Activated T-cell treated with anti-CD3 and anti-CD28 coated beads for 4 hours (primary cell): ENCODE measurements at places on chromosomes 1 and 21.

GRCh38 chr1:60600532-60600931 lies 481.8 kb upstream of the NFIA start:
- no peak for DNase-seq

DNA sequence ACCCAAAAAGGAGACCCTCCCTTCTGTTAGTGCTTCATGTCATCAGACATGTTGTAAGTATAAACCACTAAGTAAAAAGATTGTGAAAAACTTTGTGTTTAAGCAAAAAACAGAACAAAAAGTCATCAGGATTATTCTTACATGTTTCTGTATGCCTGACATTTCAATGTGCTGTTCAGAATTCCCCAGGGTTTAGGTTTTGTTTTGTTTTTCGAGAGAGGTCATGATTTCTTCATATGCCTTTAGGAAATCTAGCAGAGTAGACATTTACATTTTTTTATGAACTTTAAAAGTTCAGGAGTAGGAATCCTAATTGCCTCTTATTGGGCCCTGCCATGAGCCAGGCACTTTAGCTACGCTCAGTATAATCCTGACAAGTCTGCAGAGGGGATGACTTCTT lies 85.3 kb downstream of the VPS13D start:
- DNase-seq, result no peak

DNA sequence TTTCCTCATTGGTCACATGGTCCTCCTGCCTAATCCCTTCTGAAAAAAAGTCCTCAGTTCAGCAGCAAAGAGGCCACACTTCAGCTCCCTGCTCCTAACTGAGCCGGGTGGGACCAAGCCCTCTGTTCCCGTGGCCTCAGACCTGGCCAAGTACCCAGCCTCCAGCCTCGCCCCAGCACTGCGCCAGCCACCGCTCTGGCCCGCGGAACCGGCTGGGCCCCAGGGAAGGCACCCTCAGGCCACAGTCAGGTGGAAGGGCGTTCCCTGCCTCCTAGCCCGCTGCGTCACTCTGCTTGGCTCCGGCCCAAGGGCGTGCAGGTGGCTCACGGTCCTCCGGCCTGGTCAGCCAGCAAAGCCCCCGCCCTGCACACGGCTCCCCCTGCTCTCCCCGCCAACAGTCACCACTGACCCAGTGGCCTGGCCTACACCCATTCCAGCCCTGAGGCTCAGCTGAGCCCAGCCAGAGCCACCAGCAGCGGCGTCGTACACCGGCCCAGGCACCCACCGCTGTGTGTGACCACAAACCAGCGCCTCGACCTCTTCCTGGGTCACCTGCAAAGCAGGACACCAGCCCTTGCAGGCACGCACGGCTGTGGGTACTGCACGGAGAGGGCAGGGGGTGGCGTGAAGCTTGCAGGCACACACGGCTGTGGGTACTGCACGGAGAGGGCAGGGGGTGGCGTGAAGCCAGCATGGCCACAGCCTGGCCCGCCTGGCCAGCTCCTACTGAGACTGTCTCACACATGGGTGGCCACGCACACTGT lies 19.4 kb downstream of the NADK start:
- DNase-seq, result no peak

DNA sequence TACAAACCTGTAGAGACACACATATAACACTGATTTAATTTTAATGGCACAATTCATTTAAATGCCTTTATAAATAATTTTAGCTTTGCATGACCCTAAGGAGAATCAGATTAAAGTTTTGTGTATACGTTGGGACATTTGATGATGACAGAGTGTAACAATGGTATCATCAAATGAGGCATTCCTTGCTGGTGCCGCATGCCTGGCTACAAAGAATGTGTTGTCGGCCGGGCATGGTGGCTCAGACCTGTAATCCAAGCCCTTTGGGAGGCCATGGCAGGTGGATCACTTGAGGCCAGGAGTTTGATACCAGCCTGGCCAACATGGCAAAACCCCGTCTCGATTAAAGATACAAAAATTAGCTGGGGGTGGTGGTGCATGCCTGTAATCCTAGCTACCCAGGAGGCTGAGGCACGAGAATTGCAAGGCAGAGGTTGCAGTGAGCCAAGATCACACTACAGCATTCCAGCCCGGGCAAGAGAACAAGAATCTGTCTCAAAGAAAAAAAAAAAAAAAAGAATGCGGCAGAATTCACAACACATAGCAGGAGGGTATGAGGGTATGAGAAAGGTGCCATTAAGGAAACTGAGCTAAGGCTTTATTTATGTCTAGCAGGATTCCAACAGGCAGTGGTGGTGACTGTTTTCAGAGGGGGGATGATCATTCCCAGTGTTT lies 58.9 kb downstream of the PTPN14 start:
- DNase-seq, result no peak

DNA sequence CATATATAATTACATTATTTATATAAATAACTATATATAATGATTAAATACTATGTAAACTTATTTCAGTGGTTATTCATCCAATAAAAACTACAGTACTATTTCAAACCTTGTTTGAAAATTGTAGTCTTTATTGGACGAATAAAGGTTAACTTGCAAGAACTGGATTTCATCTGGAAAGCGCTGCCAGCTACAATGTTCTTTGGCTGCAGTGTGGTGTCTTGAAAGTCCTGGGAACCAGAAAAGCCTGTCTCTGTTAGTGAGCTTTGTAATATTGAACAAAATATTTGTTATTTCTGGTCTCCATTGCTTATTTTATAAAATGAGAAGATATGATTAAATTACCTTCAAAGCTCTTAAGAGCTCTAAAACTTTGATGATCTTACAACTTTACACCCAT lies 763.6 kb downstream of the ADGRL2 start:
- no peak for DNase-seq

GRCh38 chr1:234597894-234598293 lies 12.1 kb downstream of the IRF2BP2 start:
- peak; percentile 66 for DNase-seq

DNA sequence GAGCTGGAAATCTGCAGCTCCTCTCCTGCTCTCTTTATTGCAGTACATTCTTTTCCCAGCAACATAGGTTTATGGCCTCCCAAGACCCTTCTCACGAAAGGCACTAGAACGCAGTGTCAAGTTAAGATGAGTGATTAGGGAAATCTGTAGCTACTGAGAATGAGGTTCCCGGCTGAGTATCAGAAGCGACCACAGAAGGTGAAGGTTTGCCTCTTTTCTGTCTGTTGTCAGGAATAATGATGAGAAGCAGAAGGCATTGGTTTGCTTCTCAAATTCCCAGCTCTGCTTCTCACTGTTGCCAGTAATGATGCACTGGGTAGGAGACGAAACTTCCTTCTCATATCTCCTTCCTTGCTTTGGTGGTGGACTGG lies 128.4 kb downstream of the NTMT2 start:
- DNase-seq, result no peak

- no peak for DNase-seq
Observed at GRCh38 chr1:45275054-45275453, 51.6 kb upstream of the HPDL start.

GRCh38 chr1:40914927-40915569 lies 52.9 kb upstream of the CITED4 start:
- no peak for DNase-seq

- DNase-seq, result no peak
Observed at GRCh38 chr1:31627930-31628559, 10.6 kb downstream of the HCRTR1 start.

DNA sequence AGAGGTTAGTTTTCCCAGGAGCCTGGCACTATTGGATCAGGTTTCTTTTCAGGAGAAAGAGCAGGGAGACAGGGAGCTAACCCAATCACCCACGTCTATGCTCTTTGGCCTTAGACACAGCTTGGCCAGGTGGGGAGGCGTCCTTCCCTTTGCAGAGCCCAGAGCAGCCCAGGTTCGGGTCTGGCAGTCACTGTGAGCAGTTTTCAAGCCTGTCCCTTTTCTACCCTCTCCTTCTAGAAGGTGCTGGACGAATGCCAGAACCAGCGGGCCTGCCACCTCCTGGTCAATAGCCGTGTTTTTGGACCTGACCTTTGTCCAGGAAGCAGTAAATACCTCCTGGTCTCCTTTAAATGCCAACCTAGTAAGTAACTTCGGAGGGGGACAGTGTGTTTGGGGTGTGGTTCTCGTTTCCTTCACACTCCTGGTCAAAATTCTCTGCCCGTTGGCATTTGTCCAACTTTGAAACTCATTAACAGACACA lies 44.9 kb downstream of the EVA1C start:
- no peak for DNase-seq

DNA sequence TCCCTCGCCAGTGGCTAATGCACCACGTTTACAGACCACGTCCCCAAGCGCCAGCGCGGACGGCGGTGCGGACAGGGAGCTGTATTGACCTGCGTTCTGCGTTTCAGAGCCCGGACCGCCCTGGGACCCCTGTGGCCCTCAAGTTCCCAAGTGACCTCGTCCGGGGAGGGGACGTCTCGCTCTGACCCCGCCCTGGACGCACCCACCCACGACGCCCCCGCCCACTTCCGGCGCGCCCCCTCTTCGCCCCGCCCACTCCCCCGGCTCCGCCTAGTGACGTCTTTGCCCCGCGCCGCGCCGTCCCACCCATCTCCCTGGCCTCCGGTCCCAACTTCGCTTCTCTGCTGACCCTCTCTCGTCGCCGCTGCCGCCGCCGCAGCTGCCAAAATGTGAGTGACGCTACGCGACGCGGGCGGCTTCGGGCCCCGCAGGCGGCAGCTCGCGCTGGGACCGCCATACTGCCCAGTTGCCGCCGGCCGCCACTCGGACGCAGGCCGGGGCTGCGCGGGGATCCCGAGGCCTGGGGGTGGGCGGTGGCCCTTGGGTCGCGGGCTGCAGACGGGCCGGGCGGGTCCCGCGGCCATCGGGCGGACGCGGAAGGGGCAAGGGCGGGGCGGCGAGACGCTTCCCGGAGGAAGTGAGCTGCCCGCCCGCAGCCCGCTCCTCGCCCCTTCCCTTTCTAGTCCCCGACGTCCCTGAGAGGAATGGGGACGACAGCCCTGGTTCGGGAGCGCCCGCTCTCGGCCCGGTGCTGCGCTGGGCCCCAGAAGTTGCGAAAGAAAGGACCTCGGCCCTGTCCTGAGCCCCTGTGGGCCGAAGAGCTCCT lies at the start of gene VAMP3:
Gene VAMP3, plus strand, starts transcription at position 300 of the 826 bp plus-strand sequence. Its CDS starts 88 bp downstream, at position 388.
- peak; percentile 87 for DNase-seq

DNA sequence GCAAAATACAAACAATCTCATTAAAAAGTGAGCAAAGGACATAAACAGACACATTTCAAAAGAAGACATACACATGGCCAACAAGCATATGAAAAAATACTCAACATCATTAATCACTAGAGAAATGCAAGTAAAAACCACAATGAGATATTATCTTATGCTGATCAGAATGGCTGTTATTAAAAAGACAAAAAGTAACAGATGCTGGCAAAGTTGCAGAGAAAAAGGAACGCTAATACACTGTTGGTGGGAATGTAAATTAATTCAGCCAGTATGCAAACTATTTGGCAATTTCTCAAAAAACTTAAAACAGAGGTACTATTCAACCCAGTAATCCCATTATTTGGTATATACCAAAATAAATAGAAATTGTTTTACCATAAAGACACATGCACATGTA lies 32.2 kb upstream of the TNFSF18 start:
- no peak for DNase-seq

DNA sequence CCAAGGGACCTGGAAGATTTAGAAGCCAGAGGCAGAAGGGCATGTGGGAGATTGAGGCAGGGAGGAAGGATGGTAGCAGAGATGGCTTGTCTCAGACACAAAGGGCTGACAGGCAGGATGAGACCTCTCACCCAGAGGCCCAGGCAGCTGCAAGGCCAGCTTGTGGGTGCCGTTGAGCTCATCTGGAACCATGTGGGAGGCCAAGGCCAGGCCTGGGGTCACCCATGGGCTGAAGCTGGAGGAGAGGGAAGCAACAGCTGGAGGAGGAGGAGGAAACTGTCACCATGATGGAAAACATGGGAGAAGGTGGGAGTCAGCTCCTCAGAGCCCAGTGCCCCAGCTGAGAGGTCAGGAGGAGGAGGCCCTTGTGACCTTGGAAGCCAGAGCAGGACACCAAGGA lies 6.4 kb downstream of the CRABP2 start:
- DNase-seq, result no peak

GRCh38 chr21:15793550-15794235 lies 63.9 kb downstream of the USP25 start:
- DNase-seq, result no peak

GRCh38 chr1:159827549-159827948 lies 876 bp downstream of the SLAMF8 start:
- no peak for DNase-seq

DNA sequence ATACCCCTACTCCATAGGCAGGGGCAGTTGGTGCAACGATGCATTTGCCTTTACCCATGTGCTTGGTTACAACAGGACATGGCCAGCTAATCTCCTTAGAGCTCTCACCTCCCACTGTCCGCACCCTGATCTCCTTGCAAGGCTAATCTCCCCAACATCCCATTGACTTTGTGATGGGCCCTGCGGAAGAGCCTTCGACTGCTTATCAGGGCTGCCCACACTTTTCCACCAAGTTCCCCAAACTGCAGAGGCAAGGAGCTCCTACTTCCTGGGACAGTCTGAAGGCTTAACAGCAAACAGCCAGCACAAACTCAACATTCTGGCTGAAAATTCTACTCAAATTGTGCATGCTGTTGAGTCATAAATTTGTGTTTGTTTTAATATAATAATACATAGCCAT lies 36.0 kb downstream of the C1orf94 start:
- DNase-seq, result no peak

GRCh38 chr1:224223819-224224714 lies 41.0 kb downstream of the DEGS1 start:
- no peak for DNase-seq

DNA sequence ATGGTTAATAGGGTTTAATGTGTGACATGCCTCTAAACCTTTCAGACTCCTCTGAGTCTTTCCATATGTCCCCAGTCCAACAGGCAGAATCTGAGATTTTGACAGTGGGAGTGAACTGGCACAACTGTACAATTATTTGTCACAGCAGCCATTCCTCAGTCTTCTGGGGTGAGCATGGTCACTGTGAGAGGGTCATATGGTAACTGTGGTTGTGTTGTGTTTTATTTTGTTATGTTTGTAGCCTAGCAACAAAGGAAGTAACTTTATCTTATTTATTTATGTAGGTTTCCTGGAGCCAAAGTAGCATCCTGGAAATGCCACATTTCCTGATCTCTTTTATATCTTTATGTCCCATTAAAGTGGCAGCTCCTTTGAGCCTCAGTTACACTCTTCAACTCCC lies 1067.9 kb downstream of the TTLL7 start:
- DNase-seq, result no peak

DNA sequence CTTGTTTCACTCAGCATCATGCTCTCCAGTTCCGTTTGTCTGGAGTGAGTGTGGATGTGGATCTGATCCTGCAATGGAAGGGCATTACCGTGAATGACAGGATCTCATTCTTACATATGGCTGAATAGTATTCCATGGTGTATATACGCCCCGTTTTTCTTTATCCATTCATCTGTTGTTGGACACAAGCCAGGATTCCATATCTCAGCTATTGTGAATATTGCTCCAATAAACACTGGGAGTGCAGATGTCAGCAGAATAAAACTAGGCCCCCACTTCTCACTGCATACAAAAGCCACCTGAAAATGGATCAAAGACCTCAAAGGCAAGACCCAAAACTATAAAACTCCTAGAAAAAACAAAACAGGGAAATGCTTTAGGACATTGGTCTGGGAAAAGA lies 120.3 kb upstream of the TMPRSS2 start:
- no peak for DNase-seq
